PC-3 (cell line): ENCODE measurements at places on chromosomes 1 and 21.

DNA sequence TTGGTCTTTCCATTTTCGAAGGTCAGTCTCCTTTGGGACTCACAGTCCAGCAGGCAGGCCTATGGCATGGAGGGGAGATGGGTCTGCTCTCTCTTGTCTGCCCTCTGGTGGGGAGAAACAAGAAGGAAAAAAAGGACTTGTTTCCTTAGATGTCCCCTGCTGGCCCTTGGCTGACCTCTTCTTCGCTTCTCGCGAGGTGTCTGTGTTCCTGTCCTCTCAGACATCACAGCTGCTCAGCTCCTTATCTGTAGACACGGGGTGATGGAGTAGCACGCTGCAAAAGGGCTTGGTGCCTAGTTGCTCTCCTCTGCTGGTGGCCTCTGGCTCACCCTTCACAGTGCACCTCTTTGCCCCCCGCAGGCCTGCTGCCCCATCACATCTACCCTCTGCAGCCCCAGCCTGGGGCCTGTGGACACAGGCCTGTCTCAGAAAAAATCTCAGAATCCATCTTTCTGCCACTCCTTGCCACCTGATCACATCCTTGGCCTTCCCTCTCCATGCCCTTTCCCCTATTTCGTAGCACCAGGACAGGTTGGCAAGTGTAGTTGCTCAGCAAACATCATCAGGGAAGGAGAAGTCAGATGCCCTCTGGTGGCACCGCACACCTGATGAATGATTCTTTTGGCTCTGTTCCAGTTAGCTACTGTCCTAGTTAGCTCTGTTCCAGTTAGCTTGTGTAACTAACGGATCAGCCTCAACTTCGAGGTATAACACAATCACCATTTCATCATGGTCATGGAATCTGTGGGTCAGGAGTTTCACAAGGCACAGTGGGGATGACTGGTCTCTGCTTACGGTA, 18.7 kb upstream of the AK2 start:
- peak; percentile 87 for DNase-seq

- DNase-seq, result no peak
Measured at GRCh38 chr1:16402742-16403141, 34.5 kb downstream of the SPATA21 start.

GRCh38 chr1:201544710-201545109, 5.8 kb downstream of the NAV1 start:
- no peak for DNase-seq

DNA sequence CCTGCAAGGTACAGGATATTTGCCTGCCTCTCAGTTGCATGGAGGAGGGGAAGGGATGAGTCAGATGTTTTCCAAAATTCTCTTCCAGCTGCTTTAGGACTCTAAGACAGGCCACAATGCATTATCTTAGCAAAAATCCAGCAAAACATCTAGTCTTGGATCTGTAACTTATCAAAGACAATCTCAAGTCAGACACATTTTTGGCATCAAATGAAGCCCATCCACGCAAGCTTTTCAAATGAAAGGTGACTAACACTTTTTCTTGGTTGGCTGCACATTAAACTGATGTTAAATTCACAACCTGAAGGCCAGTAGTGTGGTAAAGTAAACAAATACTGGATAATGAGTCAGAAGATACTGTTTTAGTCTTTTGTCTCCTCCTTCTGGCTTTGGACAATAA, 21.3 kb downstream of the FAM78B start:
- peak; percentile 80 for DNase-seq

- no peak for DNase-seq
Measured at GRCh38 chr21:44539991-44540666, at the start of gene KRTAP10-1. TSS of gene KRTAP10-1 (minus strand) at chr21:44540195. CDS start at chr21:44540150, 45 bp downstream.

DNA sequence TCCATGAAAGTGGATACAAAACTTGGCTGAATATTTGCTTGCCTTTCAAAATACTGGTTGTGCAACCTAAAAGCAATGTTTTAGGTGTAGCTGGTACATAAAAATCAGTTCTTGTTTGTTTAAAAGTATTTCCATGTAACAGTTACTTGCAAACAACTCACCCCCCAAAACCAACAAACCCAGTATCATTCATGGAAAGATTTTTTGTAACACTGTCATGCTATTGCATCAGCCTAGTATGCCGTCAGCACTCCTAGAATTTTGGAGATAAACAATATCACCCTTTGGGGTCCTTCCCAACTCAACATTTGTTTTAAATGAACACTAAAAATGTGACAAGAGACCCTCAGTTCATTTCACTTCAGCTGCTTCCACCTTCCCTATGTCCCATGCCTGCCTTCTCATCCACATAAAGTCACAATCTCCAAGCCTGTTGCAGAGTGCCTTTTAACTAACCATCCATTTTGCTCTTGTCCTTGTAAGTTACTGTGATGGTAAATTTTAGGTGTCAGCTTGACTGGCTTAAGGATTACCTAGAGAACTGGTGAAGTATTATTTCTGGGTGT, 425.3 kb downstream of the DUSP10 start:
- peak; percentile 20 for DNase-seq

- no peak for DNase-seq
Measured at GRCh38 chr1:23405946-23406345, 18.6 kb downstream of the TCEA3 start.

DNA sequence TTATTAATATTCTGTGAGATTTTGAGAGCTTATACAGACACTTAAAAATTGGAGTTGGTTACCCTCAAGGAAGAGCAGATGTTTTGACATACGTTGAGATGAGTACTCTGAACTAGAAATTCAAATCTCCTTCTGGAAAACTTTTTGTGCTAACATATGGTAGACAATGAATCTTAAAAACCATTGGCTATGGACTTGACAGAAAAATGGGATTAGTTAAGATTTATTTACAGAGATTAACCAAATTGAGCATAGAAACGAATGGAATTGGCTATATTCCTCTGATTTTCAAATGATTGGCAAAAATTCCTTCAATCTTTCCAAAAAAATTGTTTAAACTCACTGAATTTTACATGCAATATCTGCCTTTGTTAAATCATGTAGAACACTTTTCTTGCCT, 1392.9 kb downstream of the BRINP3 start:
- no peak for DNase-seq

- DNase-seq, result peak; percentile 59
Measured at GRCh38 chr1:170723518-170723917, 59.6 kb downstream of the PRRX1 start.

- DNase-seq, result no peak
Measured at GRCh38 chr1:84785271-84786036, 95.2 kb upstream of the SSX2IP start.

DNA sequence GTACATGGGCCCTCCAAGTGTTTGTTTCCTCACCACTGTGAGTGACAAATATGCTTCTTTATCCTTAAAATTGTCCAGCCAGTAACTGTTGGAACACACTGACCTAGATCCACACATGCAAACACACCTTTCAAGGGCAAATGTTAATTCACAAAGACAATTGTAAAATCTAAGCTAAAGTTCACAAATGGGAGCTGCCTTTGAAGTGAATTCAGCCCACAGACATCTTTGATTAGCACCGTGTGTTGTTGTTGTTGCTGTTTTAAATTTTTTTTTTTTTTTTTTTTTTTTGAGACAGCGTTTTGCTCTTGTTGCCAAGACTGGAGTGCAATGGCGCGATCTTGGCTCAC, 52.3 kb upstream of the SLC16A1 start:
- no peak for DNase-seq

GRCh38 chr1:99326215-99326949, 62.1 kb downstream of the PLPPR4 start:
- DNase-seq, result peak; percentile 24

DNA sequence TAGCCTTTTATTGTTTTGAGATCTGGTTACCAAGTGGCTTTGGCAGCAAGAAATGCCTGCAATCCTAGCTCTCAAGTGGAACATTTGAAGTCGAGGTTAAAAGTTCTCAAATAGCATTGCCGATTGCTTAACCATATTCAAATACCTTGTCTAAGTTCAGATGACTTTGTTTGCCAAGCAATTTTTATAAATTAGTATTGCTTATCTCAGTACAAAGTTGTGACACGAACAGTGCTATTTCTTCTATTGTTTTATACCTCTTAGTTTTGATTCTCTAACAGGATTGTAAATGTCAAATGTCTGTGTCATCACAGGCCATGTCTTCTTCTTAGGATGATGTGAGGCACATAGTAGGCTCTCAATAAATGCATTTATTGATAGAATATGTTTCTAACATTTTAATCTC, 633.3 kb downstream of the PTPRC start:
- DNase-seq, result peak; percentile 52

- peak; percentile 88 for DNase-seq
Measured at GRCh38 chr1:117077267-117077666, 17.1 kb downstream of the TTF2 start.

DNA sequence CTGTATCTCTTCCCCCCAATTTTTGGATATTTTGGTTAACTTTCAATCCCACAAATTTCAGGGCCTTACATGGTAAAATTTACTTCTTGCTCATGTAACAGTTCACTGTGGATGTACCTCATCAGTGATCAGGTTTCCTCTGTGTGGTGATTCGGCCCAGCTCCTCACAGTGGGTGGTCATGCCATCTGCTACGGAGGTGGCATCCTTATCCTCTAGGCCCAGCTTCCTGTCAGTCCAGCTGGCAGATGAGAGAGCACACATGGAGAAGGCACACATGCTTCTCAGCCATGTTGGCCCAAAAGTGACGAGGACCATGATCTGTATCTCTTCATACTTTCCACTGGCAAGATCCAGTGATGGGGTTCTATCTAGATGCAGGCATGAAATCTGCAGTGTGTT, 27.2 kb downstream of the PCBP3 start:
- no peak for DNase-seq

DNA sequence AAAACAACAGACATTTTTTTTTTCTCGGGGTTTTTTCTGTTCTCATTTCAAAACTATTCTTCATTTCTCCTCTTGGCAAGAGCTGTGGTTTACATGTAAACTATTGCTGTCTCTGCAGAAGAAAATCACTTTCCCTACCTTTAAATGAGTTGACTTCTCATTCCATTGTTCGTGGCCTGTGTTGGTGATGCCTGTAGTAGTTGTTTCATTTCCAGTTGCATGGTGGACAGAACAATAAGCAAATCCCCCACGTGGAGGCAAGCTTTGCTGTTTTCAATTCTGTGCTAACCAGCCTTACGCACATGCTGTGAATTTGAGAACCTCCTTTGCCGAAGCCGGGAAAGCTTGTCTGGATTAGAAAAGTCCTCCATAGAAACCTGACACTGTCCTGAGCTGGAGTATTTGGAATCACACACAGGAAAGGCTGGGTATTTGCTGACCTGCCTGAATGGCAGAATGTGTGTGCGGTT, 26.2 kb upstream of the MAP3K7CL start:
- no peak for DNase-seq

- DNase-seq, result no peak
Measured at GRCh38 chr1:118209648-118210047, 24.6 kb upstream of the SPAG17 start.

DNA sequence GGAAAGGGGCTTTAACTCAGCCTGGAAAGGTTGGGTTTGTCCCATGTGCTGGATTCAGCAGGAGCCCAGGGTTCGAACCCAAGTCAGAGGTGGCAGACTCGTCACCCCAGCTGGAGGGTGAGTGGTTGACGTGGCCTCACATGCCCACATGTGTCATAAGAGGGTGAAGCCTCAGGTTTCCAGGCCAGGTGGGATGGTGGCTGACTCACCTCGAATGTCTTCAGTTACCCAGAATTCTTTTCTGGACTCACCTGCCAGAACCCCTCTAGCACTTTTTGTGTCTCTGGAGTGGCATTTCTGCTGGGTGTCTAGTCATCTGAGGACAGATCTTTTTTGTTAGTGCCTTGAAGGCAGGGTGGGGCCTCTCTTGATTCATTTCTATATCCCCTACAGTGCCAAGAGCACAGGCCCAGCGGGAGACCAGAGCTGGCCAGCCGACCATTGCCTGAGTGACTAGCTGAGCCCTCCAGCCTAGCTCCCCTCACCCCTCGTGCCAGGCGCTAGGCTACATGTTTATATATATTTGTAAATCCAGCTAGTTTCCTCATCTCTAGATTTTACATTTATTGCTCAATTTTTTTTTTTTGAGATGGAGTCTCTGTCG, 28.1 kb downstream of the IL6R start:
- peak; percentile 98 for DNase-seq

- DNase-seq, result no peak
Measured at GRCh38 chr1:6570100-6570499, 9.7 kb upstream of the ZBTB48 start.

DNA sequence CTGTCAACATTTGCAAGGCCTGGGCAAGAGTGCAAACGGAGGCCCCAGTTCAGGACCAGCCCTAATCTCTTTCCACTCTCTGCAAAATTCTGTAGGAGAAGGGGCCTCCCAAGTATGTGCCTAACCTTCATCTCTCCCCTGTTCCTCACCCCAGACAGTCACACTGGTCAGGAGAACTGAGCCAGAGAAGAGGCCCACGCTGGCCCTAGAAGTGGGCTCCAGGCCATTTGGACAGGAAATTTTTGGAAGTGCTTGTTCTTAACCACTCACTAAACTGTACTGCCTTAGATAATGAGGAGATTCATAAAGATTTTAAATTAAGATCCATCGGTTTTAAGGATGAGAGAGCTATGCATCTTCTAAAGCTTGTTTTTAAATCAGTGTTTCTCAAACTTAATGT, 129.7 kb upstream of the ADGRL2 start:
- no peak for DNase-seq

GRCh38 chr1:94970783-94971182, 43.9 kb upstream of the CNN3 start:
- peak; percentile 26 for DNase-seq

DNA sequence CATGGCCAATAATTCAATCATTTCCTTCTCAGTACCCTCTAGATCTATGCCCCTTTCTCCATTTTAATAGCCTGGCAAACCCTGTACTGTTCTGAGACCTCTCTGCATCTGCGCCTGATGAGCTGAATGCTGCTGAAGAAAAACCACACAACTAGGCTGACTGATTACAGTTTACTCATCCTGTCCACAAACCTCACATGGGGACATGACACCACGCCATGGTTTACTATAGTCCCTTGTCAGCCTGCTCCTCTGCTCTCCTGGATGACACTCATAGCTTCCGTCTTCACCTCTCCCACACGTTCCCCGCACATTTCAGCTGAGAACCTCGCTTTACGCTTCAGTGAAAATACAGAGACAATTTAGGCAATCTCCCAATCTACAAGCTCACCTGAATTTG, 59.7 kb downstream of the DESI2 start:
- DNase-seq, result no peak

GRCh38 chr1:168264296-168264695, 16.4 kb upstream of the TBX19 start:
- DNase-seq, result no peak

DNA sequence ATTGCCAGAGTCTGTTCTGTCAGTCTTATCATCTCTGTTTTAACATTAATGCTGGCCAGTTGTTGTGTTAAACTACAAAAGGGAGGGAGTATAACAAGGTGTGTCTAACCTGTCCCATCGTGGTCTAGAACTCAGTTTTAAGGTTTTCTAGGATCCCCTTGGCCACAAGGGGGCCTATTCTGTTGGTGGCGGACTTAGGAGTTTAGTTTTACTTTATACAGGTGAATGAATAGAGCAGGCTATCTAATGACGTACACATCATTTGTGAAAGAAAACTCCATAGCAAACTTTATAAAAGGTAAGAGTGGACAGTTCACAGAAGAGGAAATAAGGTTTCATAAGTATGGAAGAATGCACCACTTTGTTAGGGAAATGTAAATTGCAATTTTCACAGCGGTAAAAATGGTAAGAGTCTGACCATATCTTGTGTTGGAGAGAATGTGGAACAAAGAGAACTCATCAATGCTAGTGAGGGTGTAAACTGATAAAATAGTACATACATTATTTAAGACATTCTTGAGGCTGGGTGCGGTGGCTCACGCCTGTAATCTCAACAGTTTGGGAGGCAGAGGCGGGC, 2.5 kb upstream of the ATF6 start:
- DNase-seq, result peak; percentile 81

- DNase-seq, result no peak
Measured at GRCh38 chr1:53628286-53628955, 110.5 kb downstream of the GLIS1 start.

- no peak for DNase-seq
Measured at GRCh38 chr1:229880271-229881170, 186.5 kb upstream of the GALNT2 start.
